ENCODE measurements at places on chromosomes 6 and 20.

GRCh38 chr6:44021589-44022295 is 105.5 kb downstream of the MRPL14 start:
- no peak for DNase-seq

- DNase-seq: no peak
Measured at GRCh38 chr6:8229915-8230756, 127.8 kb upstream of the EEF1E1 start.

DNA sequence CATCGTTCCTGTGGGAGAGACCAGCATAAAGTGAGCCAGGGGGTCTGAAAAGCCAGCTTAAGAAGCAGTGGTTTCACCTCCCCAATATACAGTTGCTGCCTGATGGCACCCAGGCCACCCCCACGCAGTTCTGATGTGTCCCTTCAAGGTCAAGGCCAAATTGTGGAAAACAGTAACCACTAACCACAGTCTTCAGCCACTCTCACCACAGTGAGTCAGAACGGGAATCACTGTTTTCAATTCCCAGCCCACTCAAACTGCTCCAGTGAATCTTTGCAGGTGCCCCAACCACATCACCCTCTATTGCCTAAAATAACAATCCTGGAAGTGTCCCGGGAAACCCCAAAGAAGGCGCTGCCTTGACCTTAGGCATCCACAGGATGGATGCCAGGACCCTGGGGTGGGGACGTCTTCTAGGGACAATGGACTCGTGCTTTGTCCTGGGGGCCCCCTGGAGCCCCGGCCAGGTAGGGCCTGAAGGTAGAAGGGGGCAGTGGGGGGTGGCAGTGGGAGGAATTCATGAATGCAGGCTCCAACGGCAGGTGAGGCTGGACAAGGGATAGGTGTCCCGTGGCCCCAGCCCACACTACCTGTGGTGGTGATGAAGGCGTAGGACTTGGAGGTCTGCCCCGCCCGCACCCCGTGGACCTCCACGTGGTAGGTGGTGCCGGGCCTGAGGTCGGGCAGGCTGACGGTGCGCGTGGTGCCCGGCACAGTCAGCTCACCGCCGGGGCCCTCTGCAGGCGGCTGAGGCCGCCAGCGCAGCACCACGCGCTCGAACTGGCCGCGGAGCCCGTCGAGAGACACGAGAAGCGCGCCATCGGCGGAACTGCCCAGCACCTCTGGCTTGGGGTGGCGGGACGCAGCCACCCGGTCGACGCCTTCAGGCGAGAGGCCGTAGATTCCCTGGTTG is 22.2 kb downstream of the TNXB start:
- DNase-seq: peak; percentile 63

DNA sequence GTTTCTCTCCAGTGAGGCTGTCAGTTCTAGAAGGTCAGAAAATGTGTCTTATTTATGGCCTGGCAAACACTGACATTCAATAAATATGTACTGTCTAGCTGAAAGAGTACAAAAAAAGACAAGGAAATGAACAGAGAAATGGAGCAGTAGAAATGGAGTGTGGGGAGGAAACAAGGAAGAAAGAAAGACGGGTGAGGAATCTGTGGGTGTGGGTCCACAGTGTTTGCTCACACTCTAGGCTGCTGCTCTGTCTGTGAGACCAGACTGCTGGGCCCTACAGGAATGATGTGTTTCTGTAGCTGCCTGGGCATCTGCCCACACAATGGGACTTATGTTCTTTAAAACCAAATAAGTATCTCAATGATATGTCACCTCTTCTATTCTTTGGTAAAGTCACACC is 114.2 kb downstream of the MOXD1 start:
- no peak for DNase-seq

DNA sequence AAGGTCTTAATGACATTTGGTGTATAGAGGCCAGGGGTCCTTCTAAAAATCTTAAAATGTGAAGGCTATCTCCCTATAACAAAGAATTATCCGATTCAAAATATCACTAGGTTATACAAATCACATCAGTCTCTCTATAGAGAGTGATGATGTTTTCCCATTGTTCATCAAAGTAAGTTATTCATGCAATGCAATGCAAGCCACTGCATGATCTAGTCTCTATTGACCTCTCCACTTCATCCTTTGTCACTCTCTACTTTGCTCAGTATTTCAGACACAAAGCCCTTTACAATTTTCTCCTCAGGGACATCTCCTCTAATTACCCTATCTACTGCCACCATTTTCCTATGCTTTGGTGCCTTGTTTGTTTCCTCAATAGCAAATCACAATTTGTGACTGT is 628.0 kb downstream of the HTR1B start:
- no peak for DNase-seq

GRCh38 chr20:15072316-15072715 is 734.9 kb upstream of the FLRT3 start:
- DNase-seq: no peak

DNA sequence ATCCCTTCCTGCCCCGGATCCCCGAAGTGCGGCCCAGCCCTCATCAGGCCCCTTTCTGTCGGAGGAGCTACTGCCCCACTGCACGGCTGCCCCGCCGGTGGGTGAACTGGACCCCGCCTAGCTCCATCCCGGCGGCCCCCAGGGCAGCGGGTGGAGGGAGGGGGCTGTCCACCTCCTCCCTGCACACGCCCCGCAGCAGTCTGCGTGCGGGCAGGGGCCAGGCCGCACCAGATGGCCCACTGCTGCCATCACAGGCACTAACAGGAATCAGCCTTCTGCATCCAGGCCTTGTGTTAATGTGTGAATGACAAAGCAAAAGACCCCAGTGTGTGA is 54.9 kb upstream of the UNC93A start:
- no peak for DNase-seq

- no peak for DNase-seq
Measured at GRCh38 chr6:142213402-142213801, 66.3 kb downstream of the VTA1 start.

DNA sequence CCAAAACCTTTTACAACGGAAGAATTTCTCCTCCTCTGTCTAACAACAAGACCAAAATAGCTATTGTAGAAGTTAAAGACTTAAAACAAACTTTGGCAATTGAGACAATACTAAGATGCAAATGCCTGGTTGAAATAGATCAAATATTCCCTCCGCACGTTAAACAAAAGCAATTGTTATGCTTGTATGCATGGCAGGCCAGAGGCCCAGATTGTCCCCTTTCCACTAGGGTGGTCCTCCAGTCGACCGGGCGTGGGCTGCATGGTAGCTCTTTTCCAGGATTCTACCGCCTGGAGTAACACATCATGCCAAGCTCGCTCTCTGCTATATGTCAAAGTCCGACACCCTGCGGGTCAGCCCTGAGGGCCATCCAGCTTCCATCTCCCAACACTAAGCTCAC is 234.7 kb downstream of the RNGTT start:
- DNase-seq: no peak

GRCh38 chr20:41984031-41984430 is 365.9 kb upstream of the CHD6 start:
- peak; percentile 12 for DNase-seq

- no peak for DNase-seq
Measured at GRCh38 chr6:37180075-37180474, 10.1 kb downstream of the PIM1 start.

DNA sequence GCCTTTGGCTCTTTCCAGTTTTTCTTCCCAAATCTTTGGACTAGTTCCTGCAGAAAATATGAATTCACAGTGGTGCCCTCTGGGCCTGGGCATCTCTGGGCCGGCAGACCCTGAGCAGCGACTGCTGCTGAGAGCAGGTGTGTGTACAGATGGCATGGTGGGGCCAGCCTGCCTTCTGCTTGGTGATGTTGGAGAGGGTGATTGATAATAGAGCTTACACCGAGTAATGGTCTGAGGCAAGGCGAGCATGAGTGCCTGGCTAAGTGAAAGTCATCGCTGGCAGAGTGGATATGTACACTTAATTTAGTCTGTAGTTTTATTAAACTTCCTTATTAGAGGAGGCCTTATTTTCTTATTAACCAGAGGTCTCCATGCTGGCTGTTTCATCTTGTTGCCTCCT is 156.9 kb downstream of the CDKAL1 start:
- DNase-seq: no peak

GRCh38 chr20:47412083-47412482 is 55.6 kb upstream of the ZMYND8 start:
- DNase-seq: peak; percentile 31

DNA sequence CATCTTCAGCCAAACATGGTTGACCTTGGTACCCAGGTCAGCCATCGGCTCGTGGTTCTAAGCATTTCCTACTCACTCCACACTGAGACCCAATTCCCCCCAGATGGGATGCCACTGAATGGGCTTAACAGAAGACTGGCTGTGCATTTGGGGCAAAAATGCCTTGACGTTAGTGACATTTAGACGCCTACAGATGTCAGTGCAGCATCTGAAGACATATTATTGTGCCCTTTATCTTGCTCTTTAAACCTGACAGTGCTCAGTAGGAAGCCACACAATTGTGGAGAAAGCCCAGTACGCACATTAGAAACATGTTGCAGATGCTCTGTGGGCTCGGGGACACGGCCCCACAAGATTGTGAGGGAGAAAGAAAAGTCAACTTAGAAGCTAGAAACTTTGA is 414.7 kb downstream of the PTPRT start:
- no peak for DNase-seq

DNA sequence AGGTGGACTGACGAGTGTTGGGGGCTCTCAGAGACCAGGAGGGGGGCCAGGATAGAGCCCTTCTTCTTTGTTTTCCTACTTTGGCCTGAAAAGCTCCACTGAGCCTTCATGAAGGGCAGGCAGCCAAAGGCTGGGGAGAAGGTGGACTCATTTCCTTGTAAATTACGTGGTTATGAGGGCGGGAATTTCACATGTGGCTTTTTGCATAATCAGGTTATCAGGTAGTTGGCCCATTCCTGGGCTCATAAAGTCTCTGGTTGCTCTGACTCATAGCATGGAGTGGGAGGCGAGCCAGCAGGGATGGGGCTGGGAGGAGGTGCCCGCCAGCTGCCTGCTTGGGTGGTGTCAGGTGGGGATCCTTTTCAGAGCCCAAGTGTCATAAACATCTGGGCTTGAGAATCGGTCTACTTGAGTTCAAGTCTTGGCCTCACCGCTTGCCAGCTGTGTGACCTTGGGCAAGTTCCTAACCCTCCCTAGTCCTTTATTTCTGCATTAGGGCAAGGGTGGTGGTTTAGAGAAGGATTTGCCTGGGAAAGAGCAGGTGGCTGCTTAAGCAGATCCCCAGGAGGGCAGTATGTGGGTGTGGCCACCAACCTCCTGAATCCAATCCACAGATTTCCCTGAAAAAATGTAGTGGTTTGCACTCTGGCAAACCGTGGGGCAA is 26.5 kb upstream of the RNF24 start:
- DNase-seq: no peak

DNA sequence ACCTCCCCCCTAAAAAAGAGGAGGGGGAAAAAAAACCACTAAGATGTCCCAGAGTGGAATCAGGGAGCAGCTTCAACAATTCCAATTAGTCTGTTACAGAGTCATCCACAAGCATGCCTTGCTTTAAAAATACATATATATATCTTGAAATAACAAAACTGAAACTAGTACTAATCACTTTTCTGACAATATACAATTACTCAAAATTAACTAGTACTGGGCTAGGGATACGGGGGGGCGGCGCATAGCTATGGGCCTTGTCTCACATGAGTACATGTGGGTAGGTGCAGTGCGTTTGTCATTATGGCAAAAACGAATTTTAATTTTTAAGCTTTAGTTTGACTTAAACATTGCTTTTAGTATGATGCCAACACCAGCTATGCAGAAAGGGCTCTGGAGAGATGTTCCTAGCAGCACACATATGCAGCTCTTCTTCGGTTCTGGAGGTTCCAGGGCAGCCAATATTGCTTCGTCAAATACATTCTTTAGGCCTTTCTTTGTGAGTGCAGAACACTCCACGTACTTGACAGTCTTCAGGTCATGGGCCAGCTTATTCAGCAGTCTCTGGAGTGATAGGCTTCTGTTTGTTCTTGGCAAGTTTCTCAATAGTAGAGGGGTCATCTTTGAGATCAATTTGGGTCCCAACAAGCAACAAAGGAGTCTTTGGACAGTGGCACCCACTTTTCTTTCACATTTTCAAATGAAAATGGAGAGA is 38.8 kb downstream of the ITCH start:
- no peak for DNase-seq

- no peak for DNase-seq
Measured at GRCh38 chr6:49911252-49911651, 44.9 kb upstream of the CRISP1 start.

DNA sequence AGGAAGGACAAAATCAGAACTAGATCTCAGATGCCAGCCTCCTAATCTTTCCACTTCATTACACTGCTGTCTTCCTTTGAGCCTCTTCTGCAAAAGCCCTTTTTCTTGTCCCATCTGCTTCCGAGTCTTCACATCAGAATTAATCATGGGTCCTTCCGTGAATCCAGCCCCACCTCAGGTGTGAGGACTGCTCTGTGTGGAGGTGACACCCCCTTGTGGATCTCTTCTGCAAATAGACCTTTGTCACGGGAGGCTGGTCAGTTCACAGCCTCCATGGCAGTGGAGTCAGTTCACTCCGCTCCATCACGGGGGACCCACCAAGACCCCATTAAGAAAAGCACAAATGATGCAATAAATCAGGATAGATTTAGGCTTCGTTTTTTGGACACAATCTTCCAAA is 171.1 kb downstream of the ADAT2 start:
- no peak for DNase-seq

- DNase-seq: no peak
Measured at GRCh38 chr6:44010411-44011349, 116.6 kb downstream of the MRPL14 start.

DNA sequence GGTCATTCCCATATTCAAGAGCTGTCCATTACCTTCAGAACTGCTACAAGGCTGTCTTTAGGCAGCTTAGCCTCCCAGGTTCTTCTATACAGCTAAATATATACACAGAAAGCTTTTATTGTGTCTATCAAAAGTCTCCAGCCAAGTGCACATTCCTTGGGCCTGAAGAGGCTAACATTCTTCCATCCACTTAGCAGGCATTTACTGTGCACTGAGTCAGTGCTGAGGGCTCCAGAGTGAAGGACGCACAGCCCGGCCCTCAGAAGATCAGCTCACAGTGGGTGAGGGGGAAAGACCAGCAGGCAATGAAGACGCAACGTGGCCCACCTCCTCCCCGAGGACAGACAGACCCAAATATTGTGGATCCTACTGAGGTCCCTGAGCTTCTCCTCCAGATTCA is 569.9 kb downstream of the CDH26 start:
- no peak for DNase-seq

GRCh38 chr20:2093883-2094282 is 7.7 kb upstream of the STK35 start:
- no peak for DNase-seq

All from GM12878 (cell line).